ENCODE measurements at places on chromosomes 7 and 10.

GRCh38 chr7:87375662-87376435 is 30.4 kb downstream of the CROT start:
- DNase-seq: no peak

DNA sequence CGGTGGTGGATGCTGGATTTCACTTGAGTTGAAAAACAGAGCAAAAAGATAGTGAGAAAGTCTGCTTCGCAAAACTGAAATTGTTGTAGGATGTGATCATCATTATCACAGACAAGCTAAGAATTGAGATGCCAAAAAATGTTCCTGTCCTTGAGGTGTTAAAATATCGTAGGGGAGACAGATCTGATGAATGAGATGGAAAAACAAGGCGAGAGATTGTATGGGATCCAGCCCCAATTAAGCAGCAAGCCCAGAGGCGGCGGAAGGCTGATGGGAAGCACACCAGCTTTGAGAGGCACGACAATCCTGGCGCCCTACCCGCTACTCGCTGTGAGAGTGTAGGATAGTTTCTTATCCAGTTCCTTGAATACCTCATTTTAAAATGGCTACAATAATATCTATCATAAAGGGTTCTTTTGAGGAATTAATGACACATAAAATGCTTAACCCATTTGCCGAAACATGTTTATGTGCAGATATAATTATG is 131.1 kb upstream of the PTN start:
- no peak for DNase-seq

GRCh38 chr7:28163949-28164348 is 16.6 kb downstream of the JAZF1 start:
- no peak for DNase-seq

GRCh38 chr7:111892588-111892987 is 313.6 kb downstream of the DOCK4 start:
- no peak for DNase-seq
